Mesothelial cell of epicardium (in vitro differentiated cells): ENCODE measurements at places on chromosomes 12 and 14. TPM values are rescaled to one million over a fixed set of nuclear protein-coding genes. Genes with fewer than 3 reads are reported as not detected.

MYH6 gene
- total RNA-seq, result not detected in 3 replicates

KSR2 gene
- 0.69 to 0.71 TPM (median 0.70 TPM) in 3 replicates for total RNA-seq

- peaks cover 63% of the 10 kb centered on the region for H3K27me3 ChIP-seq
- H3K4me3 ChIP-seq, result no peak overlapping the region
- no peak for DNase-seq
- H3K27ac ChIP-seq, result no peak overlapping the region
- no peaks in the 10 kb centered on the region for H3K36me3 ChIP-seq
- H3K4me1 ChIP-seq, result peaks cover 54% of the 10 kb centered on the region
Observed at GRCh38 chr14:22482085-22482694, 106.8 kb downstream of the DAD1 start.

DNA sequence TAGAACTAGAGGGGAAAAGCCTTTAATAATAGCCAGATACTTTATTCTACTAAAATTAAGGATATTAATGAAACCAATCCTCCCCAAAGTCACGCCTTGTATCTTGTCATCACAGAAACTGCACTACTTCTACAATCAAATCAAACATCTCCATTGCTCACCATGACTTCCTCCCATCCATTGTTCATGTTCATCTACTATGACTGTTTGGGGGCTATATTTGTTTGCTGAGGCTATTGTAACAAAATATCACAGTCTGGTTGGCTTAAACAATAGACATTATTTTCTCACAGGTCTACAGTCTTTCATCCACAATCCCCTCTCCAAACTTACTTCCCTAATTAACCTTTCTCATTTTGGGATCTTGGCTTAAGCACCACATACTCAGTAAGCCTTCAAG is 193.6 kb upstream of the FSCB start:
- peaks cover 26% of the 10 kb centered on the region for H3K4me1 ChIP-seq
- DNase-seq, result no peak
- H3K27ac ChIP-seq, result no peak overlapping the region
- H3K4me3 ChIP-seq, result no peak overlapping the region
- peaks cover 2% of the 10 kb centered on the region for H3K36me3 ChIP-seq
- H3K27me3 ChIP-seq, result no peaks in the 10 kb centered on the region

GRCh38 chr12:95181103-95181502 is 36.2 kb downstream of the FGD6 start:
- H3K4me1 ChIP-seq, result peaks cover 17% of the 10 kb centered on the region
- H3K27me3 ChIP-seq, result no peaks in the 10 kb centered on the region
- DNase-seq, result no peak
- H3K4me3 ChIP-seq, result no peak overlapping the region
- peaks cover 7% of the 10 kb centered on the region for H3K36me3 ChIP-seq

- DNase-seq, result no peak
- H3K36me3 ChIP-seq, result no peaks in the 10 kb centered on the region
- no peak within 1 kb of the TSS for H3K4me3 ChIP-seq
- peaks cover 68% of the 10 kb centered on the region for H3K27me3 ChIP-seq
- H3K4me1 ChIP-seq, result peaks cover 28% of the 10 kb centered on the region
Observed at GRCh38 chr12:57479376-57480115, at the start of gene ARHGAP9. TSS of gene ARHGAP9 (minus strand) at chr12:57479866. CDS start at chr12:57479406, 460 bp downstream.

GRCh38 chr12:17301544-17301943 is 695.6 kb upstream of the LMO3 start:
- no peak overlapping the region for H3K27ac ChIP-seq
- no peak overlapping the region for H3K4me3 ChIP-seq
- no peaks in the 10 kb centered on the region for H3K36me3 ChIP-seq
- no peaks in the 10 kb centered on the region for H3K27me3 ChIP-seq
